ENCODE measurements at places on chromosomes 11 and 22. TPM values are rescaled to one million over a fixed set of nuclear protein-coding genes. Genes with fewer than 3 reads are reported as not detected.

DNA sequence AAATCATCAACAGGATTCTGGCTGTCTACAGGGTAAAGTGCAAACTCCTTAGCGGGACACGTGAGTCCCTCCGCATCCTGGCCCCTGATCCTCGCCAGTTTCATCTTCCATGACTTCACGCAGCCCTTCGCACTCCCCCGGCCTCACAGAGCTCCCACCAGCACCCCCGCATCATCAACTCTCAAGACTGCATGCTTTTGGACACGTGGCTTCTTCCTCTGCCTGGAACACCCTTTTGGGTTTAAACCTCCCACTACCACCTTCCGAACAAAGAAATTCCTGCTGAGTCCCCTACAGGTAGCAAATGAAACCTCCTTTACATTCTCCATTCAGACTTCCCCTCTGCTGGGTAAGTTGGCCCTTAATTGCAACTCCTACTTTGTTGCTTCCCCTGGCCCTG is 12.6 kb upstream of the EIF3M start:
- no peaks in the 10 kb centered on the region for H3K27me3 ChIP-seq
- no peak overlapping the region for H3K27ac ChIP-seq
- no peaks in the 10 kb centered on the region for H3K36me3 ChIP-seq
- H3K4me1 ChIP-seq, result peaks cover 6% of the 10 kb centered on the region

DNA sequence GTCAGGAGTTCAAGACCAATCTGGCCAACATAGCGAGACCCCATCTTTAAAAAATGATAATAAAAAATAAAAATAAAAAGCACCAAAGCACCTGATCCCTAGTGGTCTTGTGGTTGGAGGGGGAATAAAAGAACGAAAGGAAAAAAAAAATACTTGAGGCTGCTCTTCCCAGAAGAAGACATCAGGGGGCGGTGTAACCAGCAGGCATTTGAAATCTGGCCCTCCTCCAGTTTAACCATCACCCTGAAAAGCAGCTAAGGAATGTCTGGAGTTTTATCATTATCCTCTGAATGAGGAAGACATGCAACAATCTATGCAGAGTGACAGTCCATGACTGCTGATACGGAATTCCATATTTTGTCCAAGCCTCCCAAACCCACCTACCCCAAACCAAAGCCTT is 5.6 kb upstream of the KCTD17 start:
- DNase-seq, result no peak
- H3K4me1 ChIP-seq, result no peaks in the 10 kb centered on the region
- H3K36me3 ChIP-seq, result no peaks in the 10 kb centered on the region
- H3K4me3 ChIP-seq, result no peak overlapping the region

- no peaks in the 10 kb centered on the region for H3K36me3 ChIP-seq
- no peak for DNase-seq
- no peak overlapping the region for H3K4me3 ChIP-seq
- no peaks in the 10 kb centered on the region for H3K27me3 ChIP-seq
- H3K27ac ChIP-seq, result no peak overlapping the region
Measured at GRCh38 chr11:62909107-62909894, 11.9 kb downstream of the CHRM1 start.

- H3K36me3 ChIP-seq, result no peaks in the 10 kb centered on the region
- no peaks in the 10 kb centered on the region for H3K4me1 ChIP-seq
- H3K4me3 ChIP-seq, result no peak overlapping the region
- no peaks in the 10 kb centered on the region for H3K27me3 ChIP-seq
- H3K27ac ChIP-seq, result no peak overlapping the region
Measured at GRCh38 chr22:39717099-39717498, 146.5 kb downstream of the CACNA1I start.

Gene DERL3
- total RNA-seq, result 2.9 TPM

Gene APOA5
- total RNA-seq, result not detected

DNA sequence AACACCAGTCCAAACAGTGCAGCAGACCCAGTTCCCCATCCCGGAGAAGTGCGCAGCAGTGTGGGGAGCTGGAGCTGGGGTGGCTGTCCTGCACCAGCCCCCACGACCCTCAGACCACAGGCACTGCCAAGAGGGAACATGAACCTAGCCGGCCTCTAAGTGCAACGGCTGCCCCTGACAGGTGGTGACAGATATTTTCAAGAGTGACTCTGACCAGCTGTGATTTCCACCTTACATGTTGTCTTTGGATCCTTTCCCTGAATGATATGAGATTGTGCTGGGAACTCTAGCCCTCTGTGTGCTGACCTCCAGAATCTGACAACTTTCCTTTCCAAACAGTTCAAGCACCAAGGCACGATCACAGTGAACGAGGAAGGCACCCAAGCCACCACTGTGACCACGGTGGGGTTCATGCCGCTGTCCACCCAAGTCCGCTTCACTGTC is 12.6 kb downstream of the SERPIND1 start:
- peaks cover 27% of the 10 kb centered on the region for H3K36me3 ChIP-seq
- H3K4me1 ChIP-seq, result no peaks in the 10 kb centered on the region
- no peak for DNase-seq
- H3K4me3 ChIP-seq, result no peak overlapping the region
- no peaks in the 10 kb centered on the region for H3K27me3 ChIP-seq

Gene MN1
- 0.58 TPM for total RNA-seq

Gene OR4A16
- total RNA-seq, result not detected

DNA sequence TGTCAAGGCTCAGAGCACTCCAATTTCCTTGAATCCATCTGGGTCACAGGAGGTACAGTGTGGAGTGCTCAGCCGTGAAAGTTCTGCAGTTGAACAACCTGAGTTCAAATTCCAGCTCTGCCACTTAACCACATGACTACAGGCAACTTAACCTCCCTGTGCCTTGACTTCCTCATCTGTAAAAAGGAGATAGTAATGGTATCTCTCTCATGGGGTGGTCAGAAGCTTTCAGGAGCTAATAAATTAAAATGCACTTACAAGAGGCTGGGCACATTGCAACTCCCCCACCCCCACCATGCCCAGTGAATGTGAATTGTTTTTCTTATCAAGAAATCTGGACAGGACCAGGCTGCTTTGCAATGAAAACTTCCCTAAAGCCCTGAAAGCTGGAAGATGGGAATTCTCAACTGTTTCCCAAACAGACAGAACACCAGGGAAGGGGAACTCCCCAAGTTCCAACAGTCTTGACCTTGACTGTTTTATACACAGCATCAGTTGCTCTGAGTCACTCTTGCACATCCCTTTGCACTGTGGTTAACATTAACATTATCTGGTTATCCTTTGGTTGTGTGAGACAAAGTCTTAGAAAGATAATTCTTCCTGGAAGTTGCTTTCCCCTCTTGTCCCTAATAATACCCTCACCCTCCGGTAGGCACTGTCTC is 137.0 kb downstream of the SLC1A2 start:
- no peaks in the 10 kb centered on the region for H3K4me1 ChIP-seq
- H3K4me3 ChIP-seq, result no peak overlapping the region
- no peaks in the 10 kb centered on the region for H3K27me3 ChIP-seq
- no peaks in the 10 kb centered on the region for H3K36me3 ChIP-seq
- no peak overlapping the region for H3K27ac ChIP-seq
- no peak for DNase-seq

DNA sequence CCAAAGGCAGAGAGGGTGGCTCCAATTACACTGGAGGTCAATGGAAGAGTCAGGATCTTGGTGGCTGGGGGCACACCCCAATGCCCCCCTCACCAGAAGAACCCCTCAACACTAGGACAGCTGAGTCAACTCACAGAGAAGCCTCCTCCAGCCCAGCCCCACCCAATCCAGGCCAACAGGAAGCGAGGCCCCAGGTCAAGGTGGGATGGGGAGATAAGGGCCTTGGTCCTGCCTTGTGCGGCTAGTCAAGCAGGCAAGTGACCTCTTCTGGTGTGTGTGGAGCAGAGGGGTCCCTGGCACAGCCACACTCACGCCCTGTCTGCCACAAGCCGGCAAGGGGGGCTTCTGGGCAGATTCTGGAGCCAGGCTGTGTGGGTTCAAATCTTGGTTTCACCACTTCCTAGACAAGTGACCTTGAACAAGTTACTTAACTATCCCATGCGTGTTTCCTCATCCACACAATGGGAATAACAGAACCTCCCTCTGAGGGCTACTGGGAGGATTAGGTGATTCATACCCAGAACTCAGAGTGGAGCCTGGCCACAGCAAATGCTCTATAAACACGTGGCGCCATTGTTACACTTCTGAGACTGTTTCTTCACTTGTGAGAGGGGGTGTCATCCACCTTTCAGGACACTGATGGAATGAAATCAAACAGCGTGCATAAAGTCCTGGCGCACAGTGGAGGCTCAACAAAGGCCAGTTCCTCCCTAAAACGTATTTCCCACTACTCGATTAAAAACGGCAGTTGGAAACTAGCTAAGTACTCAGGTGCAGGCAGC is 3.2 kb downstream of the TTLL12 start:
- peaks cover 24% of the 10 kb centered on the region for H3K4me1 ChIP-seq
- peaks cover 12% of the 10 kb centered on the region for H3K36me3 ChIP-seq
- no peak overlapping the region for H3K27ac ChIP-seq
- H3K27me3 ChIP-seq, result no peaks in the 10 kb centered on the region

DNA sequence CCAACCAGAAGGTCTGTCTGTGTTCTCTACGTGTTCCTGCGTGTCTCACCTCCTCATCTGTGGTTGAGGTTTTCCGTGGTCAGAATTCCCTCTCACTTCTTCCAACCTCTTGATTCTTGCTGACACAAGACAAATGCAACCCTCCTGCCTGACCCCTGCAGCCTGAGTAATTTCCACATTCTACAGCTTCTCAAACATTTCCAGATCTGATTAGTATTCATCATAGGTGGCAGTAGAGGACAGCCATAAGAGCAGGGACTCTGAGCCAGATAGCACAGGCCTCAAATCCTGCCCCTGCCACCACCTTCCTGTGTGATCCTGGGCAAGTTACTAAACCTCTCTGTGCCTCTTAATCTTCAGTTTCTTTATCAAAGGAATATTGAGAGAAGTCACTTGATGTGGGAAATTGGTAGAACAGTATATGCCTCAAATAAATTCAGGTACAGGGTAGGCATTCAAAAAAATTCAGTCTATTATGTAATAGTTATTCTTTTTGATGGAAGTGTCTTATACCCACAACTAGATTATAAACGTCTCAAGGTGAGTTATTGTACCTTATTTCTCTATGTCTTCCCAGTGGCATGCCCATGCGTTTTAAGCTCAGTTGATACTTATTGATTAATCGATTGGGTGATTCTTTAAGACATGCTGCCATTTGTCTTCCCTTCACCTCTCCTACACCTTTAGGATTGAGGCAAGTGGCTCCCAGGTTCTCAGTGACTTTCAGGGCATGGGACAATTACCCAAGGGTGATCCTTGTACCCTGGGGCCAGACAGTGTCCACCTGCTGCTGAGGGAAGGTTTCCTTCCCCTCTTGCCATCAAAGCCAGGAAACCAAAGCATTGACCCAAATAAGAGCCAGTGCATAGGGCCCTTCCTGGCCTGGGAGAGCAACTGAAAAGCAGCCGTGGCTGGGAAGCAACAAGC is 19.6 kb downstream of the POU2AF1 start:
- H3K27me3 ChIP-seq, result no peaks in the 10 kb centered on the region
- peak; percentile 6 for DNase-seq
- H3K4me1 ChIP-seq, result no peaks in the 10 kb centered on the region
- no peak overlapping the region for H3K4me3 ChIP-seq
- H3K27ac ChIP-seq, result no peak overlapping the region

- no peak overlapping the region for H3K27ac ChIP-seq
- no peak overlapping the region for H3K4me3 ChIP-seq
- H3K27me3 ChIP-seq, result no peaks in the 10 kb centered on the region
- H3K4me1 ChIP-seq, result no peaks in the 10 kb centered on the region
- DNase-seq, result no peak
Measured at GRCh38 chr11:110838808-110839207, 126.6 kb upstream of the ARHGAP20 start.

GRCh38 chr11:42170601-42171000 is 711.1 kb upstream of the LRRC4C start:
- no peak overlapping the region for H3K27ac ChIP-seq
- no peaks in the 10 kb centered on the region for H3K27me3 ChIP-seq
- H3K4me3 ChIP-seq, result no peak overlapping the region
- H3K4me1 ChIP-seq, result no peaks in the 10 kb centered on the region
- no peak for DNase-seq

DNA sequence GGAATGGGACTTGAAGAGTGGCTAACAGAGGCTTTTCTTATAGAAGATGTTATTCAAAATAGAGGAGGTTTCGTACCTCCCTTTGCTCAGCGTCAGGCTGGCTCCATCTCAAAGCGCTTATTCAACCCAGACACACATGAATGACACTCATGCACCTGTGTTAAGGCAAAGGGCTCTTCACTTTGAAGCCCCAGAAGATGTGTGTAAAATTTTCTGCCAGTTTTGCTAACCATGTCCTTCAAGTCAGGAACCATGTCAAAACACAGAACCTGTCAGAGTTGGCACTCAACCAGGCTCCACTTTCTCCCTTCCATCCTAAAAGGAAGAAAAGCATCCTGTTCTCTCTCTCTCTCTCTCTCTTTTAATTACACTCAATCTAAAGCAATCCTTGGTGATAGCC is 352.8 kb upstream of the NARS2 start:
- no peak overlapping the region for H3K4me3 ChIP-seq
- H3K27me3 ChIP-seq, result no peaks in the 10 kb centered on the region
- DNase-seq, result no peak
- H3K36me3 ChIP-seq, result no peaks in the 10 kb centered on the region
- no peak overlapping the region for H3K27ac ChIP-seq

GRCh38 chr11:33598426-33599069 is 102.1 kb downstream of the C11orf91 start:
- H3K4me3 ChIP-seq, result no peak overlapping the region
- H3K36me3 ChIP-seq, result no peaks in the 10 kb centered on the region
- no peaks in the 10 kb centered on the region for H3K27me3 ChIP-seq
- H3K27ac ChIP-seq, result no peak overlapping the region
- DNase-seq, result no peak
- no peaks in the 10 kb centered on the region for H3K4me1 ChIP-seq

- no peak for DNase-seq
- H3K4me3 ChIP-seq, result no peak overlapping the region
- H3K27ac ChIP-seq, result no peak overlapping the region
- H3K27me3 ChIP-seq, result no peaks in the 10 kb centered on the region
Measured at GRCh38 chr11:19931141-19931770, 218.6 kb downstream of the NAV2 start.

DNA sequence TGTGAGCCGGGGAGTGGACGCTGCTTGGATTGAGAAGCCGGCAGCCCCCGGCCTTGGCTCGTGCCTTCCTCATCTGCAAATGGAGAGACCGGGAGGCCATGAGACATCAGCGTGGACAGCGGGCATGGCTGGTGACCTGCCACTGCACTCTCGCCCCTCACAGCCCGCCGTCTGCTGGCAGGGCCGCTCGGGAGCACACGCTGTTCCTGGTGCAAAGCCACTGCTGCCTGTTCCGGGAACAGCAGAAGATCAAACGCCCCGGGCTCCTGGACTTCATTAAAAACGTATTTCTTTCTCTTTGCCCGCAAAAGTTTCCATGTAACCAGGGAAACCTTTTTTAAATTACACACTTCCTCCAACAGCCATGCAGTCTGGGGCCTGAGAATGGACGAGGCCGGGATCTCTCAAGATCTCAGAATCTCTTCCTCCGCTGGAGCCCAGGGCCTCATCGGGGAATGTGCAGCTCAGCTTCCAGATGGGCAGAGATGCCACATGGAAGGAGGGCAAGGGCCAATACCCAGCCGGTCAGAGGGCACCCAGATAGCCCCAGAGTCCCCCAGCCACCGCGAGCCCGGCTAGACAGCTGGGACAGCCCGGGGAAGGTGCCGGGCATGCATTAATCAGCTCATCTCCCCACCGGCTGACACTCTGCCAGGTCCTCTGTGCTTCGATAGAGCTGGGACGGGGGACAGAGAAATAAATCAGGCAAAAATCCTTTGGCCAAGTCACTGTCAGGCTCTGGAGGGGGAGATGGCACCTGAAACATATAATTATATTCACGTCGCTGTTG is 62.8 kb upstream of the PRR5 start:
- H3K4me3 ChIP-seq, result no peak overlapping the region
- H3K4me1 ChIP-seq, result peaks cover 6% of the 10 kb centered on the region
- H3K36me3 ChIP-seq, result no peaks in the 10 kb centered on the region
- no peak for DNase-seq

GRCh38 chr11:76672431-76673175 is 2.1 kb upstream of the LRRC32 start:
- no peaks in the 10 kb centered on the region for H3K27me3 ChIP-seq
- H3K4me1 ChIP-seq, result peaks cover 32% of the 10 kb centered on the region
- H3K36me3 ChIP-seq, result no peaks in the 10 kb centered on the region
- no peak for DNase-seq
